ENCODE measurements at places on chromosomes 7 and 10.

DNA sequence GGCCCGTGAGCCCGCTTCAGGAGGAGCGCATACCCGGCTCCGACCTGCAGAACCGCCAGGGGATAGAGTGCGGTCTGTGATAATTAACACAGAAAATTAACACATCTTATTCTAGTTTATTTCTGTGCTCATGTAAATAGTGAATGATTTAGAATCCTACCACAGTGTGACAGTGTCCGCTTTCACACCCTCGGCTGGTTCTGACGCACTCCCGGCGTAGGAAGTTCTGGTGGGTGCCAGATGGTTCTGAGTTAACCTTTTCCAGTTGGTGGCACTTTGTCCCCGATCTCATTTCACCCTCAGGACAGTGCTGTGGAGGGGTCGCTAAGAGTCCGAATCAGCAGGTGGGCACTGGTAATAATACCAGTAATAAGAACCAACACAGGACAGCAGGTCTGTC lies 28.3 kb upstream of the FXYD4 start:
- no peak for DNase-seq

DNA sequence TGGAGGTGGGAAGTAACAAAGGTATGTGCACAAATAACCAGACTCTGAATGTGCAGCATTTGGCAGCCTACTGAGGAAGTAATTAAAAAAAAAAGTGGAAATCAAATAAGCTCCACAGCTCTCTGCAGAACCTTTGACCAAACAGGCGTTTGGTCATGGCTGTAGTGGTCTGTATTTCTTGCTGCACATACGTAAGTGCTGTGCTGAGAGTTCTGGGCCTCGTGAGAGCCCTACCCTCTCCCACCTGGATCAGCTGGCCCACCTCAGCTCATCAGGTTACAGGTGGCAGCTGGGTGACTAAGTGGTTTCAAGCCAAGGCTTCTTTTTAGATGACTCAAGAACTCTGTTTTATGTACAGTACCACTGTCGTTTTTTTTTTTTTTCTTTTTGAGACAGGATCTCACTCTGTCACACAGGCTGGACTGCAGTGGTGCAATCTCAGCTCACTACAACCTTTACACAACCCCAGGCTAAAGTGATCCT lies 178.2 kb upstream of the KLF6 start:
- no peak for DNase-seq

GRCh38 chr7:142413280-142414000 lies 155.6 kb upstream of the PRSS58 start:
- DNase-seq: no peak

GRCh38 chr7:13850185-13850752 lies 139.2 kb downstream of the ETV1 start:
- no peak for DNase-seq

DNA sequence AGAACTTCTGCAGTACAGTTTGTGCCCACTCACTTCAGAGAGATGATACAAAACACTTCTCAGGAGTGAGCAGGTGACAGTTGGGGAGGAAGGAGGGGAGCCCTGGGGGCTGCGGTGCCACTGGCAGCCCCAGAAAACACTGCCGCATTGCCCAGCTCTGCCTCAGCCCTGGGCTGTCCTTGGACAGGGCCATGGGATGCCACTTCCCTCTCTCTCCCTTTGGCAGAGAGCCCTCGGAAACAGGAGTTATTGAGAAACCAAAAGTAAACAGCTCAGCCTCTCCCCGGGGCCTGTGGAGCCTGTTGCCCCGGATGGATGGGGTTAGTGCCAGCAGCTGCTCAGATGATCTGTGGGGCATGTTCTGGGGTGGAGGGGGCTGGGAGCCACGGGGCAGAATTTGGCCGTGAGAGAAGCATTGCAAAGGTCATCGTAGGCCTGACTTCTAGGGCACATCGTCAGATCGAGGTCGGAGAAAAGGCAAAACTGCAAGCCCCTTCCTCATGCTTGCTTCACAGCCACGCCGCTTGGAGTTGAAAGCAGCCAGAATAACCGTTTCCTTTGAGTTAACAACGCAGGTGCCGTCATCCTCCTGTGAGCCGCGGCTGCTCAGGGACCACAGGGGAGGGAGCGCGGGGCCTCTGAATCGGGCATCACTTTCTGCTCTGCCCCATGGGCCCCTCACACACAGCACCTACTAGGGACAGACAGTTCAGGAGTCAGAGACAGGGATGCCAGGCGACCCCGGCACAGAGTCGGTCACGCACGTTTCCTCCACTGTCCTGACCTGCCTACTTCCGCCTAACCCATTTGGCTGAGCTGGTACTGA lies 256.4 kb downstream of the CAMK1D start:
- peak; percentile 44 for DNase-seq

DNA sequence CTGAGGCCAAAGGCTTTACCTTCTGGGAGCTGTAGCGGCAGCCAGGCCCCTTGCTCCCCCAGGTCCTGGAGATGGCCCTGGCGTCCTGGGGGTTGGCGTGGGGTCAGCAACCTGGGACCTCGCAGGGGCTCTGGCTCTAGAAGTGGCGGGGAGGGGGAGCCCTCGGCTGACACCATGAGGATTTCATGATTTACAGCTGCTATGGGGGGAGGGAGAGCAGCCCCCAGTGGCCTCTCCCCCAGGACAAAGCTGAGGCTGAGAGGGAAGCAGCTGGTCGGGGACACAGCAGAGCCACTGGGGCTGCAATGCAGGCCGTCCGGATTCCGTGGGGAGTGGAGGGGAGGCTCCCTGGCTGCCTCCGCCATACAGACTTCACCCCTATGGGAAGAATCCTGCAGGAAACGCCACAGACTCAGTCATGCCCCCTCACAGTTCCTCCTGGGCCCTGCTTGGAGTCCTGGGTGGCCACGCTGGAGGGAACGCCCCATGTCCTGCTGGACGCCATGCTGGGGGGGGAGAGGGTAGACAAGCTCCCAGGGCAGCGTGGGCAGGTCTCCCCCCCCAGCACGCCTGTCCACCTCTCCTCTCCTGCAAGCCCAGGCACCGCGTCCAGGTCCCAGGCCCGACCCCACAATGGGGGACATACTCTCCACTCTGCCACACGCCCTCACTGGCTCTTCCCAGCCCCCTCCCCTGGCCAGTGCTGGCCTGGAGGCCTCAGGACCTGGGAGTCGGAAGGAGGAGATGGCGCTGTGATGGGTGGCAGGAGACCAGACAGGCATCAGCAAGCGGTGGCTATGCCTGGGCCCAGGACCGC lies 243.6 kb downstream of the ELFN1 start:
- no peak for DNase-seq

- no peak for DNase-seq
Observed at GRCh38 chr7:28389504-28390395, 22.6 kb upstream of the CREB5 start.

DNA sequence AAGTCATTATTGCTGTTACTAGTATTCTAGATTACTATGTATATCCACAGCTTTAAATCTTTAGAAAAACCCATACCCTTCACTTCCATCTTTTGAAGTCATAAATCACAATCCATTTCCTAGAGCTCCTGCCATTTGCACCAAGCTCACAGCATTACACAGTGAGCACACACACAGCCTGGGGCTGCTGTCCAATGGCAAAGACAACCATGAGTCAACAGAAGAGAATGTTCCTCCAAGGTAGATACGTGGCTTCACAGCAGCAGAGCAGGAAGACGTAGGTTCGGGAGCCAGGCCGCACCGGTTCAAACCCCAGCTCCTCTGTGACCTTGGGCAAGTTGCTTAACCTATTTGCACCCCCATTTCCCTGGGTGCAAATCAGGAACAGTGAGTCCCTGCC lies 234.6 kb downstream of the DIP2C start:
- DNase-seq: no peak

- DNase-seq: no peak
Observed at GRCh38 chr7:125504848-125505247, 575.2 kb upstream of the POT1 start.

- DNase-seq: no peak
Observed at GRCh38 chr7:131608116-131608500, 51.7 kb upstream of the PODXL start.

GRCh38 chr10:29714096-29714874 lies 79.5 kb upstream of the SVIL start:
- no peak for DNase-seq

DNA sequence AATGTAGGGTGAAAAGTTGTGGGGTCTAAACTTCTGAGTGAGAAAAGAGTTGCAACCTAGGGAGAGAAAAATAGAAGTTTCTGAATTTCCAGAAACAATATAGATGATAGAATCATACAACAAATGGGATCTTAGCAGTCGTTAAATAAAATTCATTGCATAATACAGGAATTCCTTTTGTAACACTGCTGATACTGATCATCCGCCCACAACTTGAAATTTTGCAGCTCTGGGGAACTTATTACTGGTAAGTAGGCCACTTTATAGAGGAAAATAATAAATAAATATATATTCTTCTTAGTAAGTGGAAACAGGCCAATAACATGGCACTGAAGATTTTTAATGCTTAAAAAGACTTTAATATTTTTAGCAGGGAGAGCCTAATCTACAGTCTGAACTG lies 81.9 kb upstream of the SMIM30 start:
- no peak for DNase-seq

GRCh38 chr10:35574924-35575352 lies 30.2 kb upstream of the GJD4 start:
- no peak for DNase-seq

GRCh38 chr10:80504897-80505465 lies 32.7 kb upstream of the SH2D4B start:
- DNase-seq: no peak

GRCh38 chr10:99346247-99346646 lies 17.1 kb downstream of the CNNM1 start:
- no peak for DNase-seq

DNA sequence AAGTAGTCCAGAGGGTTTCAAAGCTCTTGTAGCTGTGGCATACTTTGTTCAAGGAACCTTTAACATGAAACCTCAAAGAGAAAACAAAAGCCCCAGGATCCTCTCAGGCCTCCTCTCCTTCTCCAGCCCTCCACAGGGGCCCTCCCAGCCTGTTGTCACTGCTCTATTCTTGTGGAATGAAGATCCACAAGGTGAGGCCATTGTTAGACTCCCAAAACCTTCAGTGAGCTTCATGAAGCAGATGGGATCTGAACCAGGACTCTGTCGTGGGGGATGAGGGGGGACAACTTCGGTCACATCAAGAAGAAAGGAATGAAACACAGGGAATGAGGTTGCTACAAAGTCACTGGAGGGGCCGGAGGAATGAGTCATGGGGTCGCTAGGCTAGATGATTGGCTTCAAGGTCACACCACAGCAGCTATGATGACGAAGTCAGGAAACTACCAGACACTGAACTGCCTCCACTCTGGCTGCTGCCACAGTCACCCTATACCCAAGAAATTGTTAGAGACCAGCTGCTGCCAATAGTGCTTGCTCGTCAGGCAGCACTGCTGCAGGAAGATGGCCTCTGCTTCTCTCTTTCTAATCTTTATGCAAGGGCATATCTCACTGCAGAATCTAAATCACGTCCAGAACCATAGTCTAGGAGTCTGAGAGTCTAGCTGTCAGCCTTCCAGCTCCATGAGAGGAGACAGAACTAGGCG lies 208.8 kb downstream of the HIBADH start:
- DNase-seq: peak; percentile 19

GRCh38 chr10:91117505-91117904 lies 103.0 kb upstream of the PCGF5 start:
- DNase-seq: no peak

GRCh38 chr7:100430493-100431285 lies 1.1 kb downstream of the MEPCE start:
- DNase-seq: peak; percentile 25

DNA sequence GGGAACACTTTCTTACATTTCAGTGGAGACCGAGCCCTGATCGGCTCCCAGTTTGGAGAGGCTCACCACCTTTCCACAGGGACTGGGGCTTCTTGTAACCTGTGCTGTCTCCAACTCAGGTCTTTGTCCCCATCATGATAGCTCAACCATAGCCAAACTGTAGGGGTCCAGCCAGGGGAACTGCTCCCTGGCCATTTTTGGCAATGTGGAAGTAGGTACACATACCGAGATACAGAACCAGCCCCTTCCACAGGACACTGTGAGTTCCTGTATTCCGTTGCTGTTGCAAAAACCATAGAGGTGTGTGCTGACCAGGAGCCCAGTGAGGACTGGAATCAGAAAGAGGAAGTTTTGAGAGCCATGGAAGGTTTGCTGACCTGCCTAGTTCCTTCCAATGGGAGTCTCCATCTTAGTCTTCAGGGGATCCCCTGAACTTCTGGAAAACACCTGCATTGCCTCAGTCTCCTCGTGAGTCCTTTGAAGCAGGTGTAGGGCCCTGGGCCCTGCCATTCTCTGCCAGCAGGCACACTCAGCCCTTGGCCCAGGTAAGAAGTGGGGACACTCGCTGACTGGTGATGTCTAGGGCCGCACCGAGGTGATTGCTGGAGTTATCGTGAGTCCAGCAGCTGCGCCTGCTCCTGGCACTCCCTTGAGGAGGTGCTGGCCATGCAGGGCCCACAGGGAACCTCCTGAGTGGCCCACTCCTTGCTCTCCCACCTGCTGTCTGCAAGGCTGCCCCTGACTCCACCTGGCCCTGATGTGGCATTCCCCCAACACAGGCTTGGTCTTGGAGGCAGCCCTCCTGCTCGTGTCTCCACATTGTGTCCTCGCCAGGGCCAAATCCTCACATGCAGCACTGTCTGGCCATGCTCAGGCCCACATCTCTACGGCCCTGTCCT lies 11.2 kb downstream of the WDFY4 start:
- DNase-seq: no peak

- DNase-seq: no peak
Observed at GRCh38 chr7:22607180-22607579, 107.2 kb upstream of the STEAP1B start.

DNA sequence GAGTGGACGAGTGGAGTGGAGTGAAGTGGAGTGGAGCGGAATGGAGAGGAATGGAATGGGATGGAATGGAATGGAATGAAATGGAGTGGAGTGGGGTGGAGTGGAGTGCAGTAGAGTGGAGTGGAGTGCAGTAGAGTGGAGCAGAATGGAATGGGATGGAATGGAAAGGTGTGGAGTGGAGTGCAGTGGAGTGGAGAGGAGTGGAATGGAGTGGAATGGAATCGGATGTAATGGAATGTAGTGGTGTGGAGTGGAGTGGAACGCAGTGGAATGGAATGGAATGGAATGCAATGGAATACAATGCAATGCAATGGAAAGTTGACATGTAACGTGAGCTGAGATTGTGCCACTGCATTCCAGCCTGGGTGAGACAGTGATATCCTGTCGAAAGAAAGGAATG lies 46.4 kb downstream of the ZNF716 start:
- no peak for DNase-seq

- no peak for DNase-seq
Observed at GRCh38 chr7:110856704-110857103, 234.2 kb upstream of the LRRN3 start.

GRCh38 chr7:65722361-65722792 lies 150.5 kb upstream of the VKORC1L1 start:
- DNase-seq: peak; percentile 19

DNA sequence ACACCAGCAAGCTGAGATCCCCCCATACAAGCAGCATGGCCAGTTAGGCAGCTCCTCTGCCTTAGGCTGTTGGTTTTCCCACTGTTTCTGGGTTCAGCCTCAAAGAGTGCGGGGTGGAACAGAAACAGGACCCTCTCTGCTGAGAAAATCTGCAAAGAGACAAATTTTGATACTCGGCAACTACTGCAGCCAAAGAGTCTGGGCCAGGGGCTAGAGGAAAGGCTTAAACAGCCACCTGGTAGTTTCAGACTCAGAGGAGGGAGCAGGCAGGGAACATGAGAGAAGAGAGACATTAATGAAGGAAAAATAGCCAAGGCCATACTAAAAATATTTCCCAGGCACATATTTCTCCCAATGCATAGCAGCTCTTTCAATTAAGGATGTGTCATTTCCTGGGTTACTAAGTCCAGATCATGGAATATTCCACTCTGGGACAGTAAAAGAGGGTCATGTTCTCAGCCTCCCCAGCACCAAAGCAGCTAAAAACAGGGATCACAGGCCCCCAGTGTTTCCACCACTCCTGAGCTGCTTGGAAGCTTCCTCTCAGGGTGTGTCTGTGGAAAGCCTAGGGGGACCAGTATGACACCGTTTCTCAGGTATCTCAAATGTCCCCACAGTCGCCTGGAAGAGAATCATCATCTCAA lies 29.8 kb downstream of the PDLIM1 start:
- no peak for DNase-seq

Measured in HuH-7.5 (cell line).